Fibroblast of skin of scalp (primary cell): ENCODE measurements at places on chromosomes 1 and 21.

DNA sequence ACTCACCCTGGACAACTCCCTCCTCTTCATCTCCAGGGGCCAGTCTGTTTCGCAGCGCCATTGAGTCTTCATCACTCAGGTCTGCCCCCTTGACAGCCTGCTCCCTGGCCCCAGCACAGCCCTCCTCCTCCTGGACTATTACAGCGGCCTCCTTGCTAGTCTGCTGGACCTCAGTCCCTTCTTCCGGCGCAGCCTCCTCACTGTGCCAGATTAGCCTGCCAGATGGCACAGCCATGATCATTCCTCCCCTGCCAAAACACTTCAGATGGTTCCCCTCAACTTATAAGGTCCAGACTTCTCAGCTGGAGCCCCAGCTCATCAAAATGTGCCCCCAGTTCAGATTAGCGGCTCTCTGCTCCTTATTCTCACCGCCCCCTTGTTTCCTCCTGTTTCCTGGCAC, 7.0 kb upstream of the CELSR2 start:
- no peak for DNase-seq

GRCh38 chr1:1890506-1891348, at the start of gene GNB1:
Gene GNB1 (minus strand): TSS chr1:1891087. CDS start chr1:1825453, 65,634 bp downstream.
- peak; percentile 93 for DNase-seq

- no peak for DNase-seq
These were observed 40.4 kb downstream of the USP48 start for GRCh38 chr1:21742578-21742977.

- no peak for DNase-seq
These were observed 356.8 kb downstream of the LMO4 start for GRCh38 chr1:87685311-87686135.

DNA sequence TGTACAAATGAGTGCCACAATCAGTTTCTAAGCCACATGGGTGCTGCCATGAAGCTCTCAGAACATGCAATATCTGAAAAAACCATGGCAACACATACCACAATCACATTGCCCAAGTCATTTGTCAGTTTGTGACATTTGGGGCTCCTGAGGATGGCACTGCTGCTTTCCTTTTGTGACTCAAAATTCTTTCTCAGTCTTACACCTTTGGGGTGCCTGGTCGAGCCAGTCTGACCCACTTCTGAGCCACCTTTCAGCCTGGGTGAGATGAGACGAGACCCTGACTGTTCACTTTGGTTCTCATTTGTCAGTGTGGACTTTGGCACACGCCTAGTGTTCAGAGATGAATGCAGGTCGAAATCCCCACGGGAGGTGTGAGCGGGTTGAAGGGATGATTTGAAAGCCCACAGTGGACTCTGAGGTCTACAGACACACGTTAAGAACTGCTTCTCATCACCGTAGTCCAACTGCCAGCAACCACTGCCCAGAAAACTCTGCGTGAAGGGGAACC, 8.0 kb downstream of the BATF3 start:
- no peak for DNase-seq

GRCh38 chr1:167713330-167714081, 8.3 kb upstream of the MPZL1 start:
- DNase-seq = no peak

- DNase-seq = peak; percentile 95
These were observed 41.1 kb downstream of the IL6R start for GRCh38 chr1:154446292-154446691.

- DNase-seq = no peak
These were observed 56.3 kb downstream of the SLX9 start for GRCh38 chr21:44996096-44996495.

DNA sequence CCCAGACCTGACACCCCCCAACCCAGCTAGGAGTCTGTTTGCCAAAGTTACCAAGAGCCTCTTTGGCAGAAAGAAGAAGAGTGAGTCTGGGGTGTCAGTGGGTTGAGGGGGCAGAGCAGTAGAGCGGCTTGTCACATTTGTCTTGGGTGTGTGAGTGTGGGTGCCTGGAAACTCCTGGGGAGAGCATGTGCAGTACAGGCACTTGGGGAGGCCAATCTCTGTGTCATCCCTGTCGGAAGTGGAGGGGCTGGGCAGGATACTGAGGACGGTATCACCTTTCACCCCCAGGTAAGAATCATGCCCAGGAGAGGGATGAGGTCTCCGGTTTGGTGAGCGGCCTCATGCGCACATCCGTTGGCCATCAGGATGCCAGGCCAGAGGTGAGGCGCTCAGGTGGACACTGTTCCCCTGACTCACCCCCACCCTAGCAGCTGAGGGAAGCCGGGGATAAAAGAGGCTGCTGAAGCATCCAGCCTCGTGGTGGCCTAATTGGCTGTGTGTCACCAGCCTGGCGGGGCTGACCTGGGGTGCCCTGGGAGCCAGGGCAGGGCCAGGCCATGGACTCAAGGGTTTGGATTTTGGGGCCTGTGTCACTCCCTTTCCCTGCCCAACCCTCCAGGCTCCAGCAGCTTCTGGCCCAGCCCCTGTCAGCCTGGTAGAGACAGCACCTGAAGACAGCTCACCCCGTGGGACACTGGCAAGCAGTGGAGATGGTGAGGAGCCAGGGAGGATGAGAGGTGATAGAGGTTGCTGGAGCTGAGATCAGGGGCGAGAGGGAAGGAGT, 3.3 kb downstream of the PLK3 start:
- DNase-seq = no peak
